ENCODE measurements at places on chromosomes 1 and 21.

DNA sequence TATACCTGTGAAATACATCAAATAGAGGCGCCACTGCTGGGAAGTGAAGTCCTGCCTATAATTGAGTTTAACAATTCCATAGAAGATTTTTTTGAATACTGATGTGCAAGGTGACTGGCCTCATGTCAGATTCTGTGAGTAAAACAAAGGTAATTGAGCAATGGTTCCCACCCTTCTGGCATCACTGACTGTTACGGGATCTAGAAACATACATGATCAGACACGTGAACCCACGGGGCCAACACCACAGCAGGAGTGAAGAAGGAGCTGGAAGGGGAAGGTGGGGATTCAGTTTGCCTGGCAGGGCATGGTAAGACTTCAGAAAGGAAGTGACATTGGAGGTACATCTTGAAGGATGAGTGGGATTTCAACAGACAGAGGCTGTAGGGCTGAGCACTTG, 270.2 kb downstream of the DISC1 start:
- DNase-seq = no peak

DNA sequence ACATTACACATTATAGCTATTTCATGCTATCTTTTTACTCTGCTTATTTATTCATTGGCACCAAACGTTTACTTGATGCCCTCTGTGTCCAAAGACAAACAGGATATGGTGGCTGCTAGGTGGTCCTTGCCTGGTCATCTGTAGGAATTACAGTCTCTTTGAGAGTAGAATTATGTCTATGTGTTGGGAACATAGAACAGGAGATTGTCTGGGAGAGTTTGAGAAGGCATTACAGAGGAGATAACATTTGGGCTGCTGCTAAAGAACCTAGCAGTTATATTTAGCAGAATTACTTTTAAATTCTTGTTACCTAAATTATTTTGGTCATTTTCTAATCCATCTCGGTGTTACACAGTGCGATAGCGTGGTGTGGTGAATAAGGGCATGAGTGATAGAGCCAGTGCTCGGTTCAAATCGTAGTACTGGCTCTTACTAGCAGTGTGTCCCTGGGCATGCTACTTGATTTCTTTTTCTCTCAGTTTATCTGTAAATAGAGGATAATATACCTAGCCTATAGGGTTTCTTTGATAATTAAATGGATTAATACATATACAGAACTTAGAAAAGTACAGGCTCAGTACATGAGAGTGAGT, 20.5 kb downstream of the RRP15 start:
- no peak for DNase-seq

- no peak for DNase-seq
Observed at GRCh38 chr1:56676571-56677035, 31.5 kb downstream of the PRKAA2 start.

GRCh38 chr1:63087966-63088365, 234.4 kb upstream of the FOXD3 start:
- peak; percentile 2 for DNase-seq

- DNase-seq = no peak
Observed at GRCh38 chr1:212959266-212960220, 9.2 kb downstream of the VASH2 start.

DNA sequence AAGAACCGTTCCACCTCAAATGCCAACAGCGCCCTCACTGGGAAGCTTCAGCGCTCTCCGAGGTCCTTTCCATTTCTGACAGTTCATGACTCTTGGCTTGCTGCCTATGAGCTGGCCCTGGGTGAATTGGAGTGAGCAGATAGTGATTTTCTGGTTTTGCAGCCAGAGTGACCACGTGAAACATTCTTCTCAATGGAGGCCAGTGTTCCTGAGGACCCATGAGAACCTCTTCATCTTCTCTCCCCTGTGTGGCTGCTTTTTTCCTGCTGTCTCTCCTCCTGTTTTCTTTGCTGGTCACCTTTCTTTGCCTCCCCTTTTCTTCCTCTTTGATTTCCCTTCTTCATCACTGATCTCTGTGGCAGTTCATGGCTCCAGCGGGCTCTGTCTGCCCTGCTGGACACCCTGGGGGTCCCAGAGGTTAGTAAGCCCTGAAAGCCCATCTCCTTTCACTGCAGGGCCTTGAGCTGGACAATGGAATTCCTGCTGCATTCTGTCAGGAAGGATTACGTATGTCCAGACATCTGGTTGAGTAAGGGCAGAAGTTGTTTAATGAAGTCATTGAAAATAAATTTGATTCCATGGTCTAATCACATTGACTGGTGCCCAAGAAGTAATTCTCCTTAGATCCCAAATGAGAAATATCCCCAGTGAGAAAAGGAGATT, 29.9 kb downstream of the VASH2 start:
- DNase-seq = no peak

DNA sequence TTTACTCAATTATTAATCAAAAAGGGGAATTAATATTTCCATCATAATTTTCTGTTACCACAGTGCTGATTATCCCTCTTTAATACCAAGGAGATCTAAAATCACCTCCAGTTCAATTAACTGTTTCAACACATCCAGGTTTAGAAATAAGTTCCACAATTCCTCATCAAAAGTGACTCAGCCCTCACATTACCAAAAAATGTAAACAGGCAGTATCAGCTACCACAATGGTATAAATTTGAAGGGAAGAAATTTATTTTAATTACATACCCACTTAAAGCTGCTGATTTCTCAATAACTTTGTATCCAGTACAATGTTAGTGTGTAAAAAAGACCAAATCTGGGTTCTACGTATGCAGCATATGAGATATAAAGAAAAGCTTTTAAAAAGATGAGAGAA, 51.9 kb downstream of the EIF4G3 start:
- DNase-seq = no peak

GRCh38 chr1:67614511-67614934, 70.5 kb upstream of the GADD45A start:
- no peak for DNase-seq

DNA sequence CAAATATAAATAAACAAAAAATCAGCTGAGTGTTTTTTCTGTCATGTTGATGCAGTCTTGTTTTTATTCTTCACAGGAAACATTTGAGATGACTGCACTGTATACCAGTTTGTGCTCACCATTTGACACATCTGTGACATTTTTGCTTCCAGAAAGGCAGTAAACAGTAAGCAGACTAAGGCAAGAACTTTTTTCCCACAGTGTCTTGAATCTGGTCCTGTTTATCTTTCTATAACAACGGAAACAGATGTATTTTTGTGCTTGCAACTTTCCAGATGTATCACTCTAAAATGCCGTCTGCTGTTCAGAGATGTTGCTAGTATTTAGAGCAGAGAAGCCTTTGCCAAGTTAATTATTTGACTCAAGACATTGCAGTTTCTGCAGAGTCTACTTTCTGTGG, 105.5 kb downstream of the ZC3H11B start:
- DNase-seq = no peak

- DNase-seq = no peak
Observed at GRCh38 chr1:163178628-163179027, 24.1 kb downstream of the RGS5 start.

- no peak for DNase-seq
Observed at GRCh38 chr1:11498956-11499594, 20.1 kb downstream of the DISP3 start.

DNA sequence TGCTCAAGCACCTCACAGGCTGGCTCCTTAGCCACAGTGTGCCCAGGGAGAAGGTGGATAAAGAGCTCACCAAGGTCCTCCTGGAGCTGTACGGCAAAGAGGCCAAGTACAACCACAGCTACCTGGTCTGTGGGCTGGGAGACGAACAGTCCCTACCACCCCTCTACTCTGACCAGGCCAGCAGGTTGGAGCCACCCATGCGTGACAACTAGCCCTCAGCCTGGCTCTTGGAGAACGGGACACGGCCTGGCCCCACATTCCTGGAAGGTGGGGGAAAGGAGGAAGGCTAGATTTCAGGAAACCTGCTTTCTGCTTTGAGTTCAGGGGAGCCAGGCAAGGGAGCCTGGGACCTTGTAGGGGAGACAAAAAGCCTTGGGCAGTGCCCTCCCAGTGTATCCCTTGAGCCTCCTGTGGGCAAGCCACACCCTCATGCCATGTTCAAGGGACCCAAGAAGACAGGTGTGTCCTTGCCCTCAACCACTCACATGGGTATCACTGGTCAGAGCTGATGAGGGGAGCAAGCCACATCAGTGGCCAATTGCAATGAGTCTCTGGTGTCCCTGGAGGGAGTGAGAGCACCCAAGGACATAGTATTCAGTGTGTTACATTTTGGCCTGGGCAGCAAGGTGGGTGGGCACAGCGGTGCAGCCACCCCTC, 27.6 kb downstream of the LUZP1 start:
- no peak for DNase-seq

DNA sequence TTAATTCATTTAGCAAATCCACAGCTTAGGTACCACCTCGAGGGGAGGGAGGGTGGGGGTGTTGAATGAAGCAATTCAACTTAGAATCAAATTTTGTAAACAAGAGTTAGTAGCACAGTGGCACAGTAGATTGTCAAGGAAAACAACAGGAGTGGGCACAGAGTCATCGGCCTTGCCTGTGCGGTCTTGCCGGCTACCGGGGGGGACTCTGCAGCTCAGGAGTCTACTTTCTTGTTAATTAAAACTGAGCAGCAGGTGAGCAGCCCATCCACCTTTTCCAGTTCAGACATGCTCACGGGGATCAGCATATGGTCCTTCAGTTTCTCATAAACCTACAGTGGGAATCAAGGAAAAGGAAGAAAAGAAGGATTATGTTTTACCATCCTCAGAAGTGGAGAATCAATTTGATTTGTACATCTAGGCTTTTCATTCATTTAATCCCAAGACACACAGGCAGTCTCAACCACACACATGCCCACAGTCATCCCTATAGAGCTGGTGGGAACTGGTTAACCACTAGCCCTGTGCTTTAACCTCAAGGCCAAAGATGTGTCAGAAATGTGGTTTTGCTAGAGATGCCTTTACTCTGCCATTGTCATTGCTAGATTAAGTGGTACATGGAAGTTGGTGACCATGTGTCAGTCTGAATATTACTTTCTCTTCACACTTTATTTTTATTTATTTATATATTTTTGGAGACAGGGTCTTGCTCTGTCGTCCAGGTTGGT, 45.0 kb upstream of the BCL10 start:
- DNase-seq = no peak

- DNase-seq = no peak
Observed at GRCh38 chr1:29120947-29121485, 2.7 kb downstream of the TMEM200B start.

DNA sequence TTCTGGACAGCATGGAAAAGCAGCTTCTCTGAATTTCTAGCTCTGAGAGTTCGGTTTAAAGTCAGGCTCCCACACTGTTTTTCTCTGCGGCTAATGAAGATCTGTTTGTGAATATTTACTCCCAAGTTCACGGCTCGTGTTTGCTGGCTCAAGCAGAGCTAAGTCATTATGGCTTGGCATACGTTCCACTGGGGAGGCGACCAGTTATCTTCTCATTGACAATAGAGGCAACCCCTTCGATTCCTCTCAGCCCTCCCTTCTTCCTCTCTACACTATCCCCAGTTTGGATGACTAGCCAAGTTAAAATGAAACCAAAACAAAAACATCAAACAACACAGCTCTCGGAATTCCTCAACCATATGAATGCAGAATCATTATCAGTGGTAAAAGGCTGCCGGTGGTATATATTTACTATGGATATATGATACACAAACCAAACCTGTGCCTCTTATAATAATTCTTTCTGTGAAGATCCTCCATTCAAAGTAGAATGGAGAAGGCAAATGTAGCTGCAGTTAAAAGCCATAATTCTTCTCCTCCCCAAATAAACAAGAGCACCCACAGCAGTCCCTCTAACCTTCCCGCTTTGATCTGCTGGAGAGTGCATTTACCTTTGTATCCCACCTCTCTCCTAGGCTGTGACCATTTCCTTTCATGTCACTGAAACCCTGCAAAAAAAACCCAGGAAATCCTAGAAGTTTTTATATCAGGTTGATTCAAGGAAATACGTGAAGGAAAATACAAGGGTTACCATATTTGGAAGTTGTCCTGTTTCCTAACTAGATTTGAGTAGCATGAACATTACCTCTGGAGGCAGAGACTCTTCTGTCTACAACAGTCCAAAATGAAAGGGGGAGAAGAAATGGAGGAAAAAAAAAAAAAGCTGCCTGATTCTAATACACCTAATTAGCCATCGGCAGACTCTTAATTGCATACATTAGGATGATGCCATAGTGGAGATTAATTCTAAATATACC, 108.3 kb upstream of the USH2A start:
- DNase-seq = no peak

DNA sequence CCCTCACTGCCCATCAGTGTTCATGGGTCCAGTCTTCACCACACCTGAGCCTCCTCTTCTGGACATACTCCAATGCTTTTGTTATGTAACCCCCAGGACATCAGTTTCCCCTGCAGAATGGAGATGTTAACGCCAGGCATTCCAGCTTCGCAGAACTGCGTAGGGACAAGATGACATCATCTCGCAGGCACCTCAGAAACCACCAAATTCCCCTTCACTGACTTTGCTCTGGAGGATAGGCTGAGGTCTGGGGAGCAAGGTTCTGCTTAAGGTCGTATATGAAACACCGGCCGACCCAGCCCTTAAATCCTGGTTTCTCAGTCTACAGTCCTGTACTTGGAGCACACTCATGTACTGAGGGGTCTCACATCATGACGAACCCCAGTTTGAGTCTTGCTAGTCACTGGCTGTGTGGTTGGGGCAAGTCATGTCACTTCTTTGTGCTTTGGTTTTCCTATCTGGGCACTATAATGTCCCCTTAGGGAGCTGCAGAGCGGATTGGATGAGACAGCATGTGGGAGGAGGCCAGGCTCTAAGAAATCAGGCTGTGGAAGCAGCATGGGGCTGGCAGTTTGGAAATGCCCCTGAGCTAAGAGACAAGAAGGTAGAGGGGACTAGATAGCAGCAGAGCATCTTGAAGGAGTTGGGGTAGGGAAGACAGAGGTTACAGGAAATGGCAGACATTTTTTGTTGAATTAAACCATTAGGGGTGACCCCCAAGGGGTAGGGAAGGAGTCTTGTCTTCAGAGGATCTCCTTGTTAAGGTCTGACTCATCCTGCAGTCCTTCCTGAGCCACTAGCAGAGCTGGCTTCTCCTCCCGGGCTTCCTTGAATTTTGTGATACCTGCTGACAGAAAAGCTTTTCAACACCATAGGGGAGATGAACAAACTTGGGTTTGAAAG, 138.3 kb downstream of the FOXD2 start:
- no peak for DNase-seq

DNA sequence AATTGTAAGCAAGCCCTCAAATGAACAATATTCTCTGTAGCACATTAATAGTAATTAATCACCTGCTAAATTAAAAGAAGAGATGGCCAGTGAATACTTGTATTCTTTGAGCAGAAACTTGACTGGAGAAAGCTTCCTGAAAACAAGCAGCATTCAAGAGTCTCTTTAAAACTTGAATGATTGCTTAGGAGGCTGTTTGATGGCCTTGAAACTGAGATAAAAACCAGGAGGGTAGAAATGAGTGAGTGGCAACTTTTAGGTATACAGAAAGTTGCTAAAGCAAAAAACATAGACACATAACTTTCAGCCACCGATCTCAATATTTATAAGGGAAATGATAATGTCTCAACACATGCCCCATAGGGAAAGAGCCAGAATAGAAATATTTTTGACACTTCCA, 234.8 kb upstream of the FMN2 start:
- DNase-seq = no peak

DNA sequence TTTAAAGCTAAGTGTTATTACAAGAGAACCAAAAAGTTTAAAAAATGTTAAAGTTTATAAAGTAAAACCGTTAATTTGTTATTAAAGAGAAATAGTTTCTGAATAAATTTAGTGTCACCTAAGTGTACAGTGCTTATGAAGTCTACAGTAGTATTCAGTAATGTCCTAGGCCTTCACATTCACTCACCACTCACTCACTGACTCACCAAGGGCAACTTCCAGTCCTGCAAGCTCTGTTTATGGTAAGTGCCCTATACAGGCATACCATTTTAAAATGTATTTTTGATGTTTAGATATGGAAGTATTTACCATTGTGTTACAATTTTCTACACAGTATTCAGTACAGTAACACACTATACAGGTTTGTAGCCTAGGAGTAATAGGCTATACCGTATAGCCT, 60.1 kb upstream of the GCLM start:
- no peak for DNase-seq

All from Caco-2 (cell line).